Left cardiac atrium (tissue), 4 donors: ENCODE measurements at places on chromosomes 11 and 22.

GRCh38 chr11:115924744-115925567, 420.7 kb upstream of the CADM1 start:
- DNase-seq: no peak

DNA sequence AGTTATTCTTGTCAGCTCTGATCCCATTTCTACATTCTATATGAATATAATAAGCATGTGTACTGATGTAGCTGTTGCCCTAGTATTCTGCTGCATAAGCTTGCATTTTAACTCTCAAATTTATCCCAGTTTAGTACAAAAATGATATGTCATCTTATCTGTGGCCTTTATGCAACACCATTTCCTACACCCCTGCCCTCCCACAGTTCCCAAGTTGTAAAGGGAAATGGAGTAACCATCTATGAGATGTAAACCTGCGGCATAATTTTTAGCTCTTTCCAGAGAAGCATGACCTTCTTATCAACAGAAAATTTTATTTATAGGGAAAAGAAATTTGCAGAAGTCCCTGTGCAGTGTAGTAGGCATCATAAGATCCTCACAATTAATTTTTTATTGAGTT, 18.9 kb upstream of the CARD18 start:
- DNase-seq: no peak

- no peak for DNase-seq
Measured at GRCh38 chr11:1353383-1354124, 36.2 kb upstream of the BRSK2 start.

GRCh38 chr11:11505190-11505589, 116.6 kb downstream of the GALNT18 start:
- DNase-seq: no peak

- DNase-seq: no peak
Measured at GRCh38 chr11:36356201-36356600, 60.1 kb downstream of the PRR5L start.

DNA sequence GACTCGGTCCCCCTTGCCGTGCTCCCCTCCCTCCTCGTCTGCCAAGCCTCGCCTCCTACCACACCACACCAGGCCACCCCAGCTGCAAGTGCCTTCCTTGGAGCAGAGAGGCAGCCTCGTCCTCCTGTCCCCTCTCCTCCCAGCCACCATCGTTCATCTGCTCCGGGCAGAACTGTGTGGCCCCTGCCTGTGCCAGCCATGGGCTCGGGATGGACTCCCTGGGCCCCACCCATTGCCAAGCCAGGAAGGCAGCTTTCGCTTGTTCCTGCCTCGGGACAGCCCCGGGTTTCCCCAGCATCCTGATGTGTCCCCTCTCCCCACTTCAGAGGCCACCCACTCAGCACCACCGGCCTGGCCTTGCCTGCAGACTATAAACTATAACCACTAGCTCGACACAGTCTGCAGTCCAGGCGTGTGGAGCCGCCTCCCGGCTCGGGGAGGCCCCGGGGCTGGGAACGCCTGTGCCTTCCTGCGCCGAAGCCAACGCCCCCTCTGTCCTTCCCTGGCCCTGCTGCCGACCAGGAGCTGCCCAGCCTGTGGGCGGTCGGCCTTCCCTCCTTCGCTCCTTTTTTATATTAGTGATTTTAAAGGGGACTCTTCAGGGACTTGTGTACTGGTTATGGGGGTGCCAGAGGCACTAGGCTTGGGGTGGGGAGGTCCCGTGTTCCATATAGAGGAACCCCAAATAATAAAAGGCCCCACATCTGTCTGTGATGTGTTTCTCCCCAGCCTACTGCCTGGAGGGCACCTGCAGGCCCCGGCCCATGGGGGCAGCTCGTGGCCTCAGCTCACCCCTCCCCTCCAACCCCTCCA, 29.8 kb downstream of the CAPN1 start:
- DNase-seq: no peak

DNA sequence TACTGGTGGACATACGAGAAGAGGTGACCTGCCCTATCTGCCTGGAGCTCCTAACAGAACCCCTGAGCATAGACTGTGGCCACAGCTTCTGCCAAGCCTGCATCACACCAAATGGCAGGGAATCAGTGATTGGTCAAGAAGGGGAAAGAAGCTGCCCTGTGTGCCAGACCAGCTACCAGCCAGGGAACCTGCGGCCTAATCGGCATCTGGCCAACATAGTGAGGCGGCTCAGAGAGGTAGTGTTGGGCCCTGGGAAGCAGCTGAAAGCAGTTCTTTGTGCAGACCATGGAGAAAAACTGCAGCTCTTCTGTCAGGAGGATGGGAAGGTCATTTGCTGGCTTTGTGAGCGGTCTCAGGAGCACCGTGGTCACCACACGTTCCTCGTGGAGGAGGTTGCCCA, 6.9 kb downstream of the TRIM6 start:
- DNase-seq: no peak

- no peak for DNase-seq
Measured at GRCh38 chr11:21371044-21371443, 701.7 kb downstream of the NELL1 start.

GRCh38 chr22:30893434-30894370, 74.9 kb downstream of the MORC2 start:
- no peak for DNase-seq

DNA sequence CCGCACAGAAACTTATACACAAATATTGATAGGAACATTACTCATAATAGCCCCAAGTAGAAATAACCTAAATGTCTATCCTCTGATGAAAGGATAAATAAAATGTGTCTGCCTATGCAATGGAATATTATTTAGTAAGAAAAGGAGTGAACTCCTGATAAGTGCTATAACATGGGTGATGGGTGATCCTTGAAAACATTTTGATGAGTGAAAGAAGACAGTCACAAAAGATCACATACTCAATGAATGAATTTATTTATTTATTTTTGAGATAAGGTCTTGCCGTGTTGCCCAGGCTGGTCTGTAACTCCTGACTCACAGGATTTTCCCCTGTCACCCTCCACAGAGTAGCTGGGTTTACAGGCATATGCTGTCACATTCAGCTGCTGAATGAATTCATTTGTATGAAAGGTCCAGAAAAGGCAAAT, 17.3 kb downstream of the RNF121 start:
- DNase-seq: no peak

GRCh38 chr11:124977006-124977405, 23.0 kb downstream of the CCDC15 start:
- no peak for DNase-seq

DNA sequence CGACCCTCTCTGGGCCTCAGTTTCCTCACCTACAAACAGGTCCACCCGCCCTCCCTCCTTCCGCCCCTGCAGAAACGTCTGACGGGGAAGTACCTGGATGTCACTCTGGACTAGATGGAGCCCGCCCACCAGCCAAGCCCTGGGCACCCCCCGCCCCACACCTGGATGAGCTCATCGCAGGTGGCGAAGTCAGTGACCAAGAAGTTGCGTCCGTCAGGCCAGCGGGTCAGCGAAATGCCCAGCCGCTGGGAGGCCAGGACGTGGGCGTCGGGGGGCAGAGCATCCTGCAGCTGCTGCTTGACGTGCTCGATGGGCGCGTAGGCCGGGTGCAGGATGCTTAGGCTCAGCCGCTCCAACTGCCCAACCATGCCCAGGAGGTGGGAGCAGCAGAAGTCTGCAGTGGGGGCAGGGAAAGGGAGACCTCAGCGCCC, 897 bp downstream of the PNPLA5 start:
- DNase-seq: no peak

- no peak for DNase-seq
Measured at GRCh38 chr22:21837248-21837979, 30.0 kb downstream of the MAPK1 start.

- no peak for DNase-seq
Measured at GRCh38 chr11:112770487-112770886, 190.7 kb upstream of the NCAM1 start.

- DNase-seq: no peak
Measured at GRCh38 chr22:32574958-32575910, 100.6 kb downstream of the FBXO7 start.

DNA sequence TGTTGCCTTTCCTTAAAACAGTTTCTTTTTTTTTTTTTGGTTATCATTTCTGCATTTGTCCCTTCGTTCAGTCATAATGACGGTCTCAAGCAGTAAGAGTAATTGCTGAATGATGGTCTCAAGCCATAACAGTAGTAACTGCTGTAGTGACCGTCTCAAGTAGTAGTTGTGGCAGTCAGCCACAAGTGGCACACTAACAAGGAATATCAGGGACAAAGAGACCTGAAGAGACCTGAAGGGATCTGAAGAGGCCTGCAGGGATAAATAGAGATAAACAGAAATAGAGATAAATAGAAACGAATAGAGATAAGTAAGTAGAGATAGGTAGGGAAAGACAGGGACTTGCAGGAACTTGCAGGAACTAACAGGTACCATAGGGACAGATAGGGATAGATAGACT, 42.7 kb upstream of the MRGPRX1 start:
- no peak for DNase-seq

DNA sequence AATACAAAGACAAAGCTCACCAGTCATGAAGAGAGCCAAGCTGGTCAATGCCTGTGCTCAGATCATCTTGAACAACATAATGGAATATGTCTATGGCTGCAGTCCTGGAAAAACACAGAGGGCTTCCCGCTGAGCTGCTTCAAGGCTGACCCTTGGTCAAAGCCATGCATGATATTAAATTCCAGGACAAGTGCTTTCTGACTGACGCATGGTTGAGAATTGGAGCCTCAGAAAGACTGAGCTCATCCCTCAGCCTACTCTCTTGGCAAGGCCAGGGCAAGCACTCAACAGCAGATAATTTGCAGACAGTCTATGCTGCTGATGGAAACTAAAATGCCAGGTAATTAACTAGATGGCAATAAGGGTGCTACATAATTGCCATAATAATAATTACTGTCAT, 89.2 kb downstream of the GALNT18 start:
- peak; percentile 46 for DNase-seq

DNA sequence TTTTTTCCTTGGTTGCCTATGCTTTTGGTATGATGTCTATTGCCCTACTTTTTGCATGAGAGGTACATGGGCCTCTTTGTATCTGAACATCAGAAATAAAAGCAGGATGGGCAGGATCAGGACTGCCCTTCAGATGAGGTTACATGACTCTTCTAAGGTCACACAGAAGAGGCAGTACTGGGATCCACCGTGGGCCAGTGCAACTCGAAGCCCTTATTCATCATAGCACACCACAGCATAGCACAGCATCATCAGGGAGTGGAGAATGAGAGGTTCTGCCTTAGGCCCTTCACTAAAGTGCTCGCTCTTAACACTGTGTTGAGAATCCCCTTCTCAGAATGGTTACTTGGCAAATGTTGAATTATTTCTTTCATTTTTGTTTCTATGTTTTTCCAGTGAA, 88.3 kb downstream of the C22orf31 start:
- DNase-seq: no peak

- DNase-seq: peak; percentile 35
Measured at GRCh38 chr11:125871391-125872137, 15.9 kb upstream of the HYLS1 start.
